ENCODE measurements at places on chromosomes 11 and 22.

DNA sequence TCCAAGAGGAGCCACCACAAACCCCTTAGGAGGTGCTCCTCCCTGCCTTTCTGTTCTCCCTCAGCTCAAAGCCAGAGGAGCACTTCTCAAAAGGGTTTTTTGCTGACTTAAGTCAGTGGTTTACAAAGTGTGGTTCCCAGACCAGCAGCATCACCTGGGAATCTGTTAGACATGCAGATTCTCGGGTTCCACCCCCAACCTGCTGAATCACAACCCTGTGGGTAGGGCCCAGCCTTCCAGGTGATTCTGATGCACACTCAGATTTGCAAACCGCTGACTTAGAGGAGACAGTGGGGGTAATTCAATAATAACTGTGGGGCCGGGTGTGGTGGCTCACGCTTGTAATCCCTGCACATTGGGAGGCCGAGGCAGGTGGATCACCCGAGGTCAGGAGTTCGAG is 22.8 kb downstream of the CREB3L1 start:
- no peak for DNase-seq

GRCh38 chr22:37514526-37515051 is 4.6 kb downstream of the CARD10 start:
- DNase-seq = no peak

DNA sequence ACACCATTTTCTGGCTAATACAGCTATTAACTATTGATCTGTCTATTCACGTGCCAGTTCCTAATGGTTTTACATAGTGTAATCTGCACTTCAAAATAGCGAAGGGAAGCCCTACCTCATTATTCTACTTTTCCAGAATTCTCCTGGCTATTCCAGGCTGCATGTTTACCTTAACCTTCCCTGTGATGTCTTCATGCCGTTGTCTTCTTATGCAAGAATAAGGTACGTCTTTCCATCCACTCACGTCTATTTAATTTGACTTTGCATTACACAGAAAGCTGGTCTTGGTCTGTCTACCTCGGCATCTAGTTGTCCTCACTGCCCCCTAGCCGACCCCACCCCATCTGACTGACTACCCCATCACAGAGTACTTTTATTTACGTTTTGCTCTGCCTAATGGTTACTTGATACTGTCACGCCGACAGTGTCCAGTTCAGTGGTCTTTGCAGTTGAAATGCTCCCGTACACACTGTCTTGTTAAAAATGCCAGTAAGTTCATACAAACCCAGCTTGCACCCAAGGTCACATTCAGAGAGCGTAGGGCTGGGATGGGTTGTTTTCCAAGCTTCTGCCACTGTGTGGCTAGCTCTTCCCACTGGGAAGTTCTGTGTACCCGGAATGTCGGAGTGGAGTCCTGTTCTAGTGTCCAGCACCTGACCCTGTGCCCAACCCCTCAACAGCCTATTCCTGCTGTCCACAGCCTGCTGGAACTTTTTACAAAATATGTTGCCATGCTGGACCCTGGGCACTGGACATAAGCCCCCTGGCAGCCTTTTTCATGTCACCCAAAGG is 15.0 kb downstream of the NEAT1 start:
- DNase-seq = no peak

- no peak for DNase-seq
Measured at GRCh38 chr11:18491924-18492323, 34.8 kb downstream of the TSG101 start.

DNA sequence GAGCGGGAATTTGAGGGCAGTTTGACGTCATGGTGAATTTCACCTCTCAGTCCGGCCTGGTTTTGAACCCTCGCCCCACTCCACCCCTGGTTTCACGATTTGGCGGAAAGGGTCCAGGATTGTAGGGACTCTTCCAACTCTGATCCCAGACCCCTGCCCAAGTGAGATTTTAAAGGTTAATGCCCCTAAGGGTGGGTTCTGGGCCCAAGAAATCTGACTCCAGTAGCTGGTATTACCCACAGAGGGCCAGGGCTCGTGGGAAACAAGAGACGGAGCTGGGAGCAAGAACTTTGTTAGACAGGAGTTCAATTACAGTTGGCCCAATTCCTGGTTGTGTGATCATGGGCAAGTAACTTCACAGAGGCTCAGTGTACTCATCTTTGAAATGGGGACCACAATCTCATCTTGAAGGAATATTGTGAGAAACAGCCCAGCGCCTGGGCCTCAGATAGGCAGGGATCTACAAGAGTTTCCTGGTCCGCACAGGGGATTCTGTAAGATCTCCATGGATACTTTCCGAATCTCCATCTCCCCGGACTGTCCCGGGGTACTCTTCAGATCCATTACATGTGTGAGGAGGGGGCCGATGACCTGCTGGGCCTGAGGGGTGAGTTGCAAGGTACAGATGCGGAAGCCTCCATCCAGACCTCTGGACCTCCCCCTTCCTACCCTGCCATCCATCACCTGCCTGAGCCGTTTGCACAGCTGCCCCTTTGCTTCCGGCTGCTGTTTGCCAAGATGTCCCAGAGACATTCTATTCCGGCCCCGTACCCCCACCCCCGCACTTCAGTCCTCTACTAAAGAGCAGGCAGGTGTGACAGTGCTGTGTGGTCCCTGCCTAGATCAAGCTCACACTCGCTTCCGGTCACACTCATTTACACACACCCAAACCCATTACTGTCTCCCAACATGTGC is 687 bp upstream of the CALCA start:
- DNase-seq = no peak

DNA sequence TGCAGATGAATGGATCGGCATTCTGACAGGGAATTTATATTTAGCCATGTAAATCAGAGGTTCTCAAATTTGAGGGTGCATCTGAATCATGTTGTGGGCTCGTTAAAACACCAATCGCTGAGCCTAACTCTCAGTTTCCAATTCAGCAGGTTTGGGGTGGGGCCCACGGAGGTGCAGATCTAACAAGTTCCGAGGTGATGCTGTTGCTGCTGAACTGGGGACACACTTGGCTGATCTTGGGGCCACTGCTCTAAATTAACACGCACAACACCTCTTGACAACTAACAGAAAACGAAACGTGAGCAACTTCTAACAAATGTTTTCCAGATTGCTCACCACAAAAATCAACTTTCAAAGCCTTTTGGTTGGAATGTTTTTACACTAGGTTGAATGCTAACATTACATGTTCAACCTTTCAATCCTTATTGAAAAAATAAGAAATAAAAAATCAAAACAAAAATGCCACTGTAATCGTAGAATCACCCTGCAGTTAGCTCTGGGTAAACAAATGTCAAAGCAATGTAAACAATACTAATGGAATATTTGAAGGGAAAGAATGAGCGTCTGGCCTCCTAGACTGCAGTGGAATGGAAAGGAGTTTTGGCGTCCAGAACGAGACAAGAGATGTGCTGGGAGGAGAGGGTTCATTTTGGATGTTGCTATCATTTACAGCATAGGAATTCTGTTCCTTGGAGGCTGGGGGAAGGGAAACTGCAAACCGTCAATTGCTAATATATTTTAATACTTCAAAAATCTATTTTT is 68.3 kb upstream of the SLC6A5 start:
- no peak for DNase-seq

GRCh38 chr22:46026899-46027210 is 49.9 kb upstream of the WNT7B start:
- no peak for DNase-seq

DNA sequence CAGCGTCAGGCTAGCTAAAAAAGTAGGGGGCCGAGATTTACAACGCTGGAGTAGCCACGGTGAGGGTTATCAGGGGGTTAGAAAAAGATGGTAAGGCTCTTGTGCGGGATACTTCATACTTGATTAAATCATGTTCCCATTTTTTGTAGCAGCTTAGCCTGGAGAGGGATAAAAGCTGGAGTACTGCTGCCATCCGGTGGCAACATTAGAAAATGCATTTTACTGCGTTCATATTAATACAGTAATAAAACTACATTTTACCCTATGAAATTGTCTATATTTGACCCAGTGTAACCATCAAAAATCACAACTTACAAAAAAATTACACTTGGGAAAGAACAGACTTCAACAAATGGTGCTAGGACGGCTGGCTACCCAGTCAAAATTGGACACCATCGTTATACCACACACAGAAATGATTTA is 17.3 kb downstream of the RPUSD4 start:
- DNase-seq = no peak

GRCh38 chr11:74388678-74389327 is 9.4 kb downstream of the PGM2L1 start:
- peak; percentile 80 for DNase-seq

GRCh38 chr11:111370902-111371578 is 8.0 kb downstream of the POU2AF1 start:
- no peak for DNase-seq

DNA sequence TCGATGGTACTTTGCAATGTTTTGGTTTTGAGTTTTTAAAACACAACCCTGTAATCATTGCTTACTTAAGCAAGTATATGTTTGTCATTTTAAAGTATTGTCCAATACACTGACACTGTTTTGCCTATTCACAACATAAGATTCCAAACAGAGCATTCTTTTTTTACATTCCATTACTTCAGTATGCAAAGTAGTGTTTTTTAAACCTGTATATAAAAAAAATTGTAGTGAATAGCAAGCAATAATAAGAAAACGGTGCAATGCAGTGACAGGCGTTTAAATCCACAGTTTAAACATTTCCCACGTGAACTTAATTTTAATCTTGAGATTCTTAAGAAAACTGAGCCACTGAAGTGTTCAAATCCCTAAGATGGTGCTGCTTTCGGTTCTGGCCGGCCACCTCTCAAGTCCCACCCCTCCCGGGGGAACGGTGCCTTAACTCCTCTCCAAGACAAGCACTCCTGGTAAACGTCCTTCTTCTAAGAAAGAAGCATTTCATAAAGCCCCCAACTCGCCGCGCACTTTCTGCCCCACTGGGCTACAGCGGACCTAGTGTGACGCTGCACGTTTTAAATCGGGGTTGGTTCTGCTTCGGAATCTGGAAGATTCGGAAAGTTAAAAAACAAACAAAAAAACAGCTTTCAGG is 2.9 kb downstream of the PGR start:
- no peak for DNase-seq

GRCh38 chr11:59208956-59209355 is 3.8 kb downstream of the MPEG1 start:
- DNase-seq = no peak

DNA sequence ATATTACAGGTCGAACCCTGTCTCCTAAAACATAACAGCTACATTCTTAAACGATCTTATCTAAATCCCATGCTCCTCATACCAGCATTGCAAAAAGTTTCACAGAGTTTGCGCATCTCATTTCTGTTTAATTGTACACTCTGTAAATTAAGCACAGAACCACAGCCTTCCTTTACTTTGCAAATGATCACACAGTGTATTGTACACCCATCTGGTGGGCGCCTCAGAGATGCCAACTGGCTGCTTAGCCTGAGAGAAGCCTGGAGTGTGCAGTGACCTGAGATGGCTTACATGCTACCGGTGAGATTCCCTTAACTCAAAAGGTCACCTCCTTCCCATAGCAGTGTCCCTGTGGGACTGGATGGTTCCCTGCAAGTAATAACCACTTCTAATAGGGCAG is 1077.3 kb downstream of the OPCML start:
- no peak for DNase-seq

- no peak for DNase-seq
Measured at GRCh38 chr11:1281326-1281973, 28.0 kb downstream of the TOLLIP start.

- DNase-seq = no peak
Measured at GRCh38 chr22:29788339-29789279, 21.4 kb downstream of the UQCR10 start.

DNA sequence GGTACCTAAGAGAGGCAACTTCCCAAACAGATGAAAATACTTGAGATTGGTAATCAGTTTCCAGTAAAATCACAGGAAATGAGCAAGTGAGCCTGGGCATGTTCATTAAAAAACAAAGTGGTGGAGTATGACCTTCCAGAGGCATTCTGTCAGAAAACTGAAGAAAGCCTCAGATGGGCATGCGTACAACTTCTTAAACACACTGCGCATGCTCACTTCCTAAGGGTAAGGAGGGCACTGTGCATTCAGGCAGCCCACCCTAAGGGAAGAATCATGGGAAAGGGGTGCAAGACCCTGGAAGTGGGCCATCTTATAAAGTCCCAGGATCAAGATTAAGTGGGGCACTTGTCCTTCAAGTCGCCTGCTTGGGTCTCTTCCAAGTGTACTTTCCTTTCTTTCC is 4.0 kb downstream of the OR52K2 start:
- DNase-seq = no peak

GRCh38 chr22:49751966-49752597 is 75.6 kb downstream of the BRD1 start:
- DNase-seq = no peak

GRCh38 chr11:65787649-65788622 is 1.1 kb downstream of the OVOL1 start:
- no peak for DNase-seq

- no peak for DNase-seq
Measured at GRCh38 chr22:44658311-44658953, 43.6 kb upstream of the PRR5 start.

DNA sequence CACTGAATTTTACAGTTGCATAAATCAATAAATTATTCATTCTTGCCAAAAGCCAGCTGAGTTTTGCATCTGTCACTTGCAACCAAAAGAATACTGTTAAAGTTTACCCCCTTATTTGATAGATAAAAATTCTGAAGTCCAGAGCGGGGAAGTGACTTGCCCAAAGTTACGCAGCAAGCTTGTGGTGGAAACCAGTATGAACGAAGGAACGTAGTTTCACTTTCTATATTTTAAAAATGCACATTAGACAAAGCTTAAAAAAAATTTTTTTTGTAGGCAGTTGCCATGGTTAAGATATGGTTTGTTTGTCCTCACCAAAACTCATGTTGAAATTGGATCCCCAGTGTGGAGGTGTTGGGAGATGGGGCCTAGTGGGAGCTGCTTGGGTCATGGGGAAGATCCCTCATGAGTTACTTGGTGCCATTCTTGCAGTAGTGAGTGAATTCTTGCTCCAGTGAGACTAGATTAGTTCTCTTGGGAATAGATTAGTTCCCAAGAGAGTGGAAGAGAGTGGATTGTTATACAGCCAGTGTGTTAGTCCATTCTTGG is 46.3 kb upstream of the SEZ6L start:
- DNase-seq = no peak

GRCh38 chr22:50151571-50152537 is 18.7 kb upstream of the PANX2 start:
- DNase-seq = no peak

DNA sequence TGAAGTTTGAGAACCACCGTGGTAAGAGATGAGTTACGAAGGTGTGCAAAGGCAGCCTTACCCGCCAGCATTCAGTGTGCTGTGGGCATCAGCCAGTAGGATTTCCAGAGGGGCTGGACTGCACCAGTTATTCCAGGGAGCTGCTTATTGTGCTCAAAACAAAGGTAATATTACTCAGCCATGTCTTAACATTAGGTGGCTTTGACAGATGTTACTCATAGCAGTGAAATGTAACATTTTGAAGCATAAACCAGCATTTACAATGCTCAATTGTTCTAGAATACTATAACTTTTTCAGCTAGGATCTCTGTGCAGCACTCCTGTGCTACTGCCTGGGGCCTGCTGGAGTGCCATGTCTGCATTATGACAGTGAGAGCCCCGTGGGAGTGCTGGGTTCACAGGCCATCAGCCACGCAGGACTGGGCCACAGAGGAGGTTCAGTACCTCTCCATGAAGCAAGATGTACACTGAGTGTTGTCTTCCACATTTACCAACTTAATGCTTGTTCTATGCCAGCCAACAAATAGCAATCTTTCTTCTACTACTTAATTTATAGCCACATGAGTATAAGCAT is 238.1 kb downstream of the CADM1 start:
- no peak for DNase-seq
